ENCODE measurements at places on chromosomes 7 and 10. TPM values are rescaled to one million over a fixed set of nuclear protein-coding genes. Genes with fewer than 3 reads are reported as not detected.

The FBXO24 gene
- total RNA-seq = not detected

The MKRN1 gene
- total RNA-seq = 39.7 TPM

The PLEKHS1 gene
- not detected for total RNA-seq

The TMEM184A gene
- total RNA-seq = not detected

The ELFN1 gene
- total RNA-seq = 0.81 TPM

The TRIL gene
- total RNA-seq = 2.6 TPM

The OR9A2 gene
- not detected for total RNA-seq

The GOLGA7B gene
- not detected for total RNA-seq

The CALY gene
- not detected for total RNA-seq

The FAM25C gene
- not detected for total RNA-seq

The GAD2 gene
- not detected for total RNA-seq

The AZGP1 gene
- 2.3 TPM for total RNA-seq

DNA sequence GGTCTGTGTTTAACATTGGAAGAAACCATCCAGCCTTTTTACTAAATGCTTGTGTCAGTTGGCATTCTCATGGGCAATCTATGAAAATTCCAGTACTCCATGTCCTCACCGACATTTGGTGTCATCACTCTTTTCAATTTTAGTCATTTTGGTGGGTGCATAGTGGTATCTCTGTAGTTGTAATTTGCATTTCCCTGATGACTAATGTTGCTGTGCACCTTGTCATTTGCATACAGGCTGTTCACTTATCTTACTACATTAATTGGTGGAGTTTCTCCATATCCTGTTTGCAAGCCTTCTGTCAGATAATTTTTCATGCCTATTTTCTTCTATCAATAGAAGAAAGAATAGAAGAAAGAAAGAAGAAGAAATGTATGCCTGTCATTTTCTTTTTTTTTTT is 73.7 kb downstream of the PLPP4 start:
- H3K36me3 ChIP-seq = no peaks in the 10 kb centered on the region
- H3K4me1 ChIP-seq = no peaks in the 10 kb centered on the region
- H3K4me3 ChIP-seq = no peak overlapping the region
- H3K27me3 ChIP-seq = no peaks in the 10 kb centered on the region

DNA sequence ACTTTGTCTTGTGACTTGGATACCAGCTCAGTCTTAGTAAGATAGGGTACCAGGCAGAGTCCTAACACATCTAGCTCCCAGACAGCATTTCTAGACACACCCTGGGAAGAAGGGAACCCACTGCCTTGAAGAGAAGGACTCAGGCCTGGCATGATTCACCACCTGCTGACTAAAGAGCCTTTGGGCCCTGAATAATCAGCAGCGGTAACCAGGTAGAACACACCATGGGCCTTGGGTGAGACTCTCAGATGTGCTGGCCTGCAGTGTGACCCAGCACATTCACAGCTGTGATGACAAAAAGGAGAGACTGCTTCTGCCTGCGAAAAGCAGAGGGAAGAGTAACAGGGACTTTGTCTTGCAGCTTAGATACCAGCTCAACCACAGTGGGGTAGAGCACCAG is 10.4 kb upstream of the TNKS2 start:
- no peak for DNase-seq
- no peaks in the 10 kb centered on the region for H3K36me3 ChIP-seq
- H3K27ac ChIP-seq = no peak overlapping the region
- no peaks in the 10 kb centered on the region for H3K4me1 ChIP-seq
- H3K4me3 ChIP-seq = no peak overlapping the region
- no peaks in the 10 kb centered on the region for H3K27me3 ChIP-seq

- peaks cover 3% of the 10 kb centered on the region for H3K36me3 ChIP-seq
- peak overlapping the region; percentile 50 for H3K4me3 ChIP-seq
- no peaks in the 10 kb centered on the region for H3K27me3 ChIP-seq
- peaks cover 4% of the 10 kb centered on the region for H3K4me1 ChIP-seq
These were observed 4.8 kb upstream of the MTG1 start for GRCh38 chr10:133388973-133389818.

- no peak overlapping the region for H3K4me3 ChIP-seq
- no peaks in the 10 kb centered on the region for H3K36me3 ChIP-seq
- DNase-seq = no peak
These were observed 26.7 kb upstream of the OTUD1 start for GRCh38 chr10:23412223-23412622.

- peak overlapping the region; percentile 92 for H3K27ac ChIP-seq
- no peak overlapping the region for H3K4me3 ChIP-seq
- no peak for DNase-seq
- peaks cover 50% of the 10 kb centered on the region for H3K4me1 ChIP-seq
- no peaks in the 10 kb centered on the region for H3K36me3 ChIP-seq
These were observed 44.0 kb downstream of the CALD1 start for GRCh38 chr7:134823400-134823799.

GRCh38 chr7:89029864-89030263 is 234.3 kb upstream of the TEX47 start:
- H3K27me3 ChIP-seq = no peaks in the 10 kb centered on the region
- no peak overlapping the region for H3K4me3 ChIP-seq
- no peaks in the 10 kb centered on the region for H3K4me1 ChIP-seq

DNA sequence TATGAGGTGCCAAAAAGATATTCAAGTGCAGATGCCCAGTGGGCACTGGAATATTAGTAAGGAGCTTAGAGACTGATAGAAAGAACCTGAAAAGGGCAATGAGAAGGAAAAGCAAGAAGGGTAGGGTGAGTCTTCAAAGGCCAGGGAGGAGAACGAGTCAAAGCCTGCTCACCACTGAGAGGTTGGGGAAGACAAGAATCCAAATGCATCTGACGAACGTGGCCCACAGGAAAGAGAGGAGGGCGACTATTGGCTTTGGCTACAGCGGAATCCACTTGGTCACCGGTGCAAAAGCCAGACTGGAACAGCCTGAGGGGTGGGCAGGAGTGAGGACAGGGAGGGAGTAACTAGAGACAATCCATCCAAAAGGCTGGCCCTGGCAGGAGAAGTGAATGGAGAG is 216.7 kb upstream of the KLF14 start:
- DNase-seq = no peak
- peaks cover 29% of the 10 kb centered on the region for H3K4me1 ChIP-seq
- no peaks in the 10 kb centered on the region for H3K27me3 ChIP-seq
- no peak overlapping the region for H3K4me3 ChIP-seq
- no peaks in the 10 kb centered on the region for H3K36me3 ChIP-seq
- H3K27ac ChIP-seq = no peak overlapping the region

DNA sequence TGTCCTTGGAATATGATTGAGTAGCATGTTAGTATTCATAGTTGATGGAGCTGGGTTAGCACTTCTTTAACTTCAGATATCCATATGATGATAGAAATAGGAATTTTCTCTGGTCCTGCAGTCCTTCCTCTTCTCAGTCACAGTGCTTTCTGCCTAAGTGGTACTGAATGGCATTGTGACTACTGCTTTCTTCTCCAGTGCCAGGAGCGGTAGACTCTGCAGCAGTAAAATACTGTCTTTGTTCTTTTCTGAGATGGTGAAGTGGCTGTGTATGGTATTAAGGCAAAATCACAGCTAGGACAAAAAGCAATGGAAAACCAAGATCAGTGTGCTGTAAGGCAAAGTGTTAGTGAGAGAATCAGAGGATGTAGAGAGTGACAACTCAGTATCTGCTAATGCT is 46.6 kb downstream of the C1GALT1 start:
- DNase-seq = no peak
- H3K36me3 ChIP-seq = no peaks in the 10 kb centered on the region
- peaks cover 3% of the 10 kb centered on the region for H3K4me1 ChIP-seq
- H3K27me3 ChIP-seq = no peaks in the 10 kb centered on the region

GRCh38 chr7:107643407-107643806 is 17.2 kb upstream of the SLC26A4 start:
- no peaks in the 10 kb centered on the region for H3K36me3 ChIP-seq
- H3K27me3 ChIP-seq = no peaks in the 10 kb centered on the region
- H3K4me1 ChIP-seq = peaks cover 9% of the 10 kb centered on the region
- no peak overlapping the region for H3K4me3 ChIP-seq
- no peak for DNase-seq

GRCh38 chr7:10815546-10815945 is 158.1 kb upstream of the PHF14 start:
- H3K36me3 ChIP-seq = no peaks in the 10 kb centered on the region
- no peak overlapping the region for H3K4me3 ChIP-seq
- H3K27me3 ChIP-seq = no peaks in the 10 kb centered on the region
- no peaks in the 10 kb centered on the region for H3K4me1 ChIP-seq
- no peak for DNase-seq

DNA sequence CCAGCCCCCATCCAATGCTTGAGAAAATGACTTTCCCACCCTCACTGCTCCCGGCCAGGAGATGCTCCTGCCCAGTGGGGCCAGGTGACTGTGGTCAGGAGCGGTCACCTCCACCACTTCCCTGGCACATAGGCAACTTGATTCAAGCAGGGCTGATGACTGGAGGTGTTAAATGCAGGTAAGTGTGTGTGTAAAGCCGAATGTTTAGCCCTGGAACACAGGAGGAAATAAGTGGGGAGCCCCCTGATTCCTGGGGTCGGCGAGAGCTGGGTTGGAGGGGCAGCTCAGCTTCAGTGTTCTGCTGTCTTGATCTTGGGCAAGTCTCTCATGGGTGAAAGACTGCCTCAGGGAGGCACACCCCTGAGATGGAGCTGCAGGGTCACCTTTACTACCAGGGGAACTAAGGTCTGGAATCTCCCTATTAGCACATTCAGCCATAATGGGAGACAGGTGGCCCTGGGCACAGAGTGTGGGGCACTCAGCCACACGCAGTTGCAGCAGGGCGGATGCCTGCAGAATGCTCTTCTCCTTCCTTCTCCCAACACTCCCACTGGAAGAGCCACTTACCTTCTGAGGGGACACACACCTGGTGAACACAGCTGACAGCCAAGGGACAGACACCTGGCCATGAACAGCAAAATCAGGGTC is 124.1 kb downstream of the PTPN20 start:
- no peaks in the 10 kb centered on the region for H3K36me3 ChIP-seq
- no peak overlapping the region for H3K27ac ChIP-seq
- DNase-seq = no peak

DNA sequence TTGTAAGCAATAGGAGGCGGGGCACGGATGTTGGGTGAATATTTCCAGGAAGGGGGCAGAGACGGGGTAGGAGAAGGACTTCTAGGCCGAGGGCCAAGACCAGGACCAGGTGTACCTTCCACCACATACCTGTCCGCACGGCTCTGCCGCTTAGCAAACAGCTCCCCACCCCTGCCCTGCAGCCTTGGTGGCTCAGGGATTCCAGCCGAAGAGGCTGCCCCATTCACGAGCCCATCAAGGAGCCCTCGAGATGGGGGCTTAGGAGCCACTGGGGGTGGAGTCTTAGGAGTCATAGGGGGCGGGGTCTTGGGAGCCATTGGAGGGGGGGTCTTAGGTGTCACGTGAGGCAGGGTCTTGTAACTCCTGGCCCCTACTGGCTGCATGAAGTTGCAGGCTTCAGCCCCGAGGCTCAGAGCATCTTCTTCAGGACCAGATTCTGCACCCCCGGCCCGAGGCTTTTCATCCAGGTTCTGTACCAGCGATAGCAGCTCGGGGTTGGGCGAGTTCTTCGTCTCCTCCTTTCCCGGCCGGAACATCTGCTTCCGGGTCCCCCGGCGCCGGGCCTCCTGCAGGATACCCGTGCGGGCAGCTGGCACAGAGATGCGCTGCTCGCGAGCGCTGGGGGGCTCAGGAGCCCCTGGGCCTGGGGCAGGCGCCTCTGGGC is 6.1 kb upstream of the MYOZ1 start:
- H3K27me3 ChIP-seq = no peaks in the 10 kb centered on the region
- no peak for DNase-seq
- peak overlapping the region; percentile 50 for H3K27ac ChIP-seq
- H3K4me3 ChIP-seq = peak overlapping the region; percentile 97

GRCh38 chr7:105776068-105776790 is 100.2 kb downstream of the ATXN7L1 start:
- no peaks in the 10 kb centered on the region for H3K4me1 ChIP-seq
- peak; percentile 9 for DNase-seq
- no peaks in the 10 kb centered on the region for H3K36me3 ChIP-seq
- no peaks in the 10 kb centered on the region for H3K27me3 ChIP-seq

DNA sequence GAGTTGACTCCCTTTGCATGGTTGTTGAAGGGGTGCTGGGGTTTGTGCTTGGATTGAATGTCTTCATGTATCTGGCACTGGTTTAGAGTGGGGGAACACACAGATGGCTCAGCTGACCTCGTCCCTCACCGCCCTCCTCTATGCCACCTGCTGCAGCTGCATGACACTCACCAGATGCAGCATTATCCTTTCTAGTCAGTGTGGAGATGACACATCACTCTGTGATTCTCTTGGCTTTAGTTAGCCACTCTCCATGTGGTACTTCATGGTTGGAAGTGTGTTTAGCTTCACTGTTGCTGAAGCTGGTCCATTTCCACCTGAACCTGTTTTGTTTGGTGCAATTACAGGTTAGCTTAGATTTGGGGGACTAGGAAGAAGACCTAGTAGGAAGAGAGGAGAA is 56.3 kb upstream of the BMPER start:
- no peaks in the 10 kb centered on the region for H3K36me3 ChIP-seq
- H3K27ac ChIP-seq = no peak overlapping the region
- H3K4me1 ChIP-seq = no peaks in the 10 kb centered on the region
- H3K27me3 ChIP-seq = no peaks in the 10 kb centered on the region
- no peak overlapping the region for H3K4me3 ChIP-seq
- no peak for DNase-seq

DNA sequence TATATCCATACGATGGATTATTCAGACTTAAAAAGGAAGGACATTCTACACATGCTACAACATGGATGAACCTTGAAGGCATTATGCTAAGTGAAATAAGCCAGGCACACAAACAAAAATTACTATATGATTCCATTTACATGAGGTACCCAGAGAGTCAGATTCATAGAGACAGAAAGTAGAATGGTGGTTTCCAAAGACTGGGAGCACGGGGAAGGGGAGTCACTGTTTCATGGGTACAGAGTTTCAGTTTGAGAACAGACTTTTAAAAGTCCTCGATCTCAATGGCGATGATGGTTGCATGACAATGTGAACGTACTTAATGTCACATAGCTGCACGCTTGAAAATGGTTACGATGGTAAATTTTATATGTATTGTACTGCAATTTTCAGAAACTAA is 39.3 kb downstream of the NUDCD3 start:
- peaks cover 4% of the 10 kb centered on the region for H3K36me3 ChIP-seq
- H3K27ac ChIP-seq = no peak overlapping the region
- no peak for DNase-seq
- H3K27me3 ChIP-seq = no peaks in the 10 kb centered on the region
- peaks cover 42% of the 10 kb centered on the region for H3K4me1 ChIP-seq

GRCh38 chr10:77537071-77537470 is 100.5 kb downstream of the KCNMA1 start:
- H3K27me3 ChIP-seq = no peaks in the 10 kb centered on the region
- H3K27ac ChIP-seq = peak overlapping the region; percentile 48
- no peak for DNase-seq
- peaks cover 54% of the 10 kb centered on the region for H3K4me1 ChIP-seq

- H3K27ac ChIP-seq = no peak overlapping the region
- no peak overlapping the region for H3K4me3 ChIP-seq
- no peaks in the 10 kb centered on the region for H3K36me3 ChIP-seq
- peaks cover 21% of the 10 kb centered on the region for H3K4me1 ChIP-seq
These were observed 7.5 kb downstream of the NKX2-3 start for GRCh38 chr10:99540306-99540656.

- H3K27ac ChIP-seq = no peak overlapping the region
- H3K27me3 ChIP-seq = no peaks in the 10 kb centered on the region
- H3K4me1 ChIP-seq = peaks cover 26% of the 10 kb centered on the region
- no peak for DNase-seq
- H3K4me3 ChIP-seq = no peak overlapping the region
These were observed 11.0 kb upstream of the PDCD4 start for GRCh38 chr10:110860576-110861241.

Measured in thoracic aorta (tissue), 2 donors.